ENCODE measurements at places on chromosomes 12 and 14. TPM values are rescaled to one million over a fixed set of nuclear protein-coding genes. Genes with fewer than 3 reads are reported as not detected.
A peak's percentile ranks its signal among the peaks of the same experiment; 100 is the strongest.

DNA sequence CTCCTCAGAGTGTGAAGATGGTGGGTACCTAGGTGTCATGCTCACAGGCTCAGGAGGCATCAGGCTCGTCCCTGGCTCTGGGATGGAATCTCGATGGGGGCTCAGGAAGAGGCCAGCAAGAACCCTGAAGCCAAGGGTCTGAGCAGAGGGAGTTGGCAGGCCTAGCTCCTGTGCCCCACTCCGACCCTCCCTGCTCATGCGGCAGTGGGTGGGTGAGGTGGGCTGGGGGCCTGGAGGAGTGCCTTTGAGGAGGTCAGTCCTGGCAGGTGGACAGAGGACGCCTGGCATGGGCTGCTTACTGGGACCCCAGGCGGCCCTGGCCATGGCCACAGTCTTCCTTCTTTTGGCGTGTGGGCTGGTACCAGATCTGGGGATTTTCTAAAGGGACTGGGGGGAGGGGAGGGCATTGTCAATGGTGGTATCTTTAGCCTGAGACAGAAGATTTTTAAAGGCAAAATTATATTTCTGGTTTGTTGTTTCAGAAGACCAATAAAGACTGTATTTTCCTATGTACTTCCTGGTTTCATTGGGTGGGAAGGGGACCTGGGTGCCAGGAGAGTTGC, 16.0 kb downstream of the LRTM2 start:
- H3K27ac ChIP-seq, result no peak overlapping the region
- H3K27me3 ChIP-seq, result peaks cover 38% of the 10 kb centered on the region
- H3K4me3 ChIP-seq, result no peak overlapping the region
- H3K36me3 ChIP-seq, result no peaks in the 10 kb centered on the region
- no peak for DNase-seq

GRCh38 chr12:62403031-62403430, 63.6 kb upstream of the MON2 start:
- no peak overlapping the region for H3K4me3 ChIP-seq
- no peaks in the 10 kb centered on the region for H3K4me1 ChIP-seq
- H3K27ac ChIP-seq, result no peak overlapping the region
- no peak for DNase-seq
- no peaks in the 10 kb centered on the region for H3K27me3 ChIP-seq

The DBX2 gene
- not detected for total RNA-seq

DNA sequence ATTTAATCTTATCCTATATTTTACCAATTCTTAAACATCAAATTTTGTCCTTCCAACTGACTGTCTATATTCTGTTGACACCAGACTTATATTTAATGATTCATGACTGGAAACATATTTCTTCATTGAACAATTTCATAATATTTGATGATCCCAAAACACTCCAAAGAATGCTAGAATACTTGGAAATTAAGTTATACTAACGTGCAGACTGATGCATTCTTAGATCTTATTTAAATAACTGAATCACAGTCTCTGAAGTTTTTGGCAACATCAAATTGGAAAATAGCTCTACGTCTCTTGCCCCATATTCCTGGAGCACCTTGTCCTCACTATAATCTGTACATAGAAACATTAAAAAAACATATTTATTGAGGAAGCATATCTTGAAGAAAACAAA, 127.4 kb downstream of the HMGA2 start:
- peak overlapping the region; percentile 84 for H3K27ac ChIP-seq
- no peak for DNase-seq
- H3K4me1 ChIP-seq, result peaks cover 48% of the 10 kb centered on the region
- no peak overlapping the region for H3K4me3 ChIP-seq
- no peaks in the 10 kb centered on the region for H3K27me3 ChIP-seq
- peaks cover 24% of the 10 kb centered on the region for H3K36me3 ChIP-seq

The TSPAN8 gene
- not detected for total RNA-seq

DNA sequence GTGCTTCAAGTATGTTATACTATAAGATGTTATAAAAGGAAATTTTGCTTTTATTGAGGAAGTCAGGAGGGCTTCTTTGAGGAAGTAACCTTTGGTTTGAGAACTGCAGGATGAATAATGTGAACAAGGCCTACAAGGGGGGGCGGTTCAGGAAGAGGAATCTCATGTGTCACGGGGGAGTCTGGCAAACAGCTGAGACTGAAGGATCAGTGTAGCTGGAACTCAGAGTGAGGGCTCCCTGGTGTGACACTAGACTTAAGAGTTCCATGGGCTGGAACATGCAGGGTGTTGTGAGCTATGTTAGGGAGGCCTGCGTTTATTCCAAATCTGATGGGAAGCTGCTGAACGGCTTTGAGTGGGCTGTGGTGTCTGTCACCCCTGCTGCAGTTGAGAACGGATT, 62.3 kb downstream of the UNC79 start:
- no peaks in the 10 kb centered on the region for H3K27me3 ChIP-seq
- no peaks in the 10 kb centered on the region for H3K4me1 ChIP-seq
- no peak for DNase-seq
- H3K4me3 ChIP-seq, result no peak overlapping the region

Data from astrocyte (in vitro differentiated cells and primary cell).